Stimulated activated CD4-positive, alpha-beta T cell treated with anti-CD3 and anti-CD28 coated beads, Interleukin-1b, Interleukin-23, amount 100 ng/mL, for 24 hours (primary cell): ENCODE measurements at places on chromosomes 5 and 9.

- no peak for DNase-seq
These were observed 7.5 kb downstream of the ABL1 start for GRCh38 chr9:130842545-130842944.

DNA sequence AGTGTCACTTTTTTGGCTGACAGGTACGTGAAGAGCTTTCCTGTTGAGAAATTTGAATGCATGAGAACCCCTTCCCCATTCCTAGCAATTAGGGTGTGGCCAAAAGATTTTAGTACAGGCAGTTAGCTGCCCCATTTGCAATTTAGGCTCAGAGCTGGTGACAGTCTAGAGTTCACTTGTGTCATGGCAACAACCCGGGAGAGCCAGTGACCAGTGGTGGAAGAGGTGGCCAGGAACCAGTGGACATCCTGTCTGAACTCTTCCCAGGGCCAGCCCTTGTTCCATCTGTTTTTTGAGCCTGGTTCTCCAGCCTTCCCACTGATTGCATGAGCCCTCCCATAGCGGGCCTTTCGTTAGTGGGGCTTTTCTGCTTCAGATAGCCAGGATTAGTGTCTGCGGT is 2.5 kb upstream of the NEUROG1 start:
- DNase-seq = no peak

GRCh38 chr9:90259311-90260246 is 383.0 kb downstream of the DIRAS2 start:
- DNase-seq = no peak

GRCh38 chr9:131046093-131046380 is 37.1 kb downstream of the LAMC3 start:
- no peak for DNase-seq

GRCh38 chr9:27537756-27538155 is 8.1 kb upstream of the MOB3B start:
- DNase-seq = no peak
